ENCODE measurements at places on chromosomes 16 and 17. TPM values are rescaled to one million over a fixed set of nuclear protein-coding genes. Genes with fewer than 3 reads are reported as not detected.

Gene CFAP119
- 1.8 TPM for total RNA-seq

DNA sequence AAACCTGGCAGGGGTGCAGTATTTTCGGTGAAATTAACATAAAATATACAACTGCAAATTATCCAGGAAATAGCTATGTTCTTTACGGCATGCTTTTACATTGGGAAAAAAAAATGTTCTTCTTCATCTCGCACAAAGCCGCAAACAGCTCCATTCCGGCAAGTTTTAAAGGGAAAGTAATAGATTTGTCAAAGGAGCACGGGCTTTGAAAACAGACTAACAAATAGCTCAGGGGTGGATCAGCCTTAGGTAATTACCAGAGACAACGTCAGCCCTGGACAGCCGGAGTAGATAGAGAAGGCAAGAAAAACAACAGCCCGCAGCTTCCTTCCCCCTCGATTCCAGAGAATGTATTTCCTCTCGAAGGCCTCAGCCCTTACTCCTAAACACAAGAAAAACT is 222.5 kb downstream of the C16orf78 start:
- no peak overlapping the region for H3K4me3 ChIP-seq
- H3K4me1 ChIP-seq, result peaks cover 52% of the 10 kb centered on the region
- H3K27ac ChIP-seq, result peak overlapping the region; percentile 80
- no peaks in the 10 kb centered on the region for H3K27me3 ChIP-seq
- peak; percentile 78 for DNase-seq
- H3K36me3 ChIP-seq, result no peaks in the 10 kb centered on the region

DNA sequence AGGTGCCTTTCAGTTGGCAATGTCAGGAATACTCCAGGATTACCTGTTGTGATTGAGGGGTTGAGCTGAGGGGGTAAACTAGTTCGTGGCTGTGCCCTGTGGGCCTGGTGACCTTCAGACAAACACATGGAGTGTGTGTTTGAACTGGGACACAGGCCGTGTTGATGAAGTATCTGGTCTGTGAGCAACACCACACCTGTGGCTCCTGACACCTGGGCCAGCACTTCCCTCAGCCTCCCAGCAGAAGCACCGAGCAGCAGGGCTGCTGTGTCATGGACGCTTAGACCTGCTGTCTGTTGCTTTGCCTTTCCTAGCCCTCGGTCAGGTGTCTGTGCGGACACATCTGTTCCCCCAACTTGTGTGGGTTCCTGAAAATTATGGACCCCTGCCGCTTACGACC is 82.9 kb downstream of the KSR1 start:
- peaks cover 30% of the 10 kb centered on the region for H3K4me1 ChIP-seq
- H3K27me3 ChIP-seq, result no peaks in the 10 kb centered on the region
- H3K4me3 ChIP-seq, result no peak overlapping the region
- no peak overlapping the region for H3K27ac ChIP-seq

Gene OSGIN1
- 0.18 TPM for total RNA-seq

Gene NLRC5
- total RNA-seq, result 3.2 TPM

DNA sequence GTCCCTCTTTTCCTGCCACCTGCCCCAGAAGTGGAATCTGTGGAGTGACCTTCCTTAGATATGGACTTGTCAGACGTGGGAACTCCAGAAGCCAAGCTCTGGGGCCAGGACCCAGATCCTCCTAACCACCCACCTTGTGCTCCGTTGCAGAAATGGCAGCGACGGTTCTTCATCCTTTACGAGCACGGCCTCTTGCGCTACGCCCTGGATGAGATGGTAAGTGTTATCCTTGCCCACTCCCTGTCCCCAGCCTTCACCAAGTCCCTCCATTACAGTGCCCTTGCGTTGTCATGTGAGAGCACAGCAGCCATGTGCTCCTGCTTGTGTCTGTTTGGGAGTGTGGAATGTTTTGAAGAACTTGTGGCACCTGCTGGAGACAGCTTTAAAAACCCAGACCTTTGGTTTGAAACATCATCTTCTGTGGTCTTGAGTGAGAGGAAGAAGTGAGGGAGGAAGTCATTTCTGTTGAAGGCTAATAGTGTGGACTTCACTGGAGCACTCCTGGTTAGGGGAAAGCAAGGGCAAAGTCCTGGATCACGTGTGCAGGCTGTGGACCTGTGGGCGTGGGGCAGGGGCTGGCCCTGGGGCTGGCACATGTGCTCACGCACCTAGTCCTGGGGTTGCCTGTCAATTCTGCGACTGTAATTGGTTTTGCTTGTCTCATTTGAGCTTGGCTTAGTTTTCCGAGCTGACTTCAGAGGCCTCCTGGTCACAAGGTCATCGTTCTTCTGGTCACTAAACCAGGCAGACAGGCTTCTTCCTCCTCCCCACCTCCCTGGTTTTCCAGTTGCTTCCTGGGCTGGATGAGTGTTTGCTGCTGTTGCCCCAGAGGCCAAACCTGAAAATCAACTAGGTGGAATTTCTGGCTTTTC is 35.8 kb downstream of the MPRIP start:
- peaks cover 59% of the 10 kb centered on the region for H3K4me1 ChIP-seq
- no peak overlapping the region for H3K4me3 ChIP-seq
- H3K36me3 ChIP-seq, result peaks cover 59% of the 10 kb centered on the region
- H3K27ac ChIP-seq, result no peak overlapping the region
- H3K27me3 ChIP-seq, result no peaks in the 10 kb centered on the region

Gene YBX2
- total RNA-seq, result 0.58 TPM

- peaks cover 5% of the 10 kb centered on the region for H3K36me3 ChIP-seq
- H3K27ac ChIP-seq, result no peak overlapping the region
- no peaks in the 10 kb centered on the region for H3K27me3 ChIP-seq
- no peak overlapping the region for H3K4me3 ChIP-seq
- H3K4me1 ChIP-seq, result no peaks in the 10 kb centered on the region
Measured at GRCh38 chr17:80866050-80866793, 125.4 kb upstream of the CHMP6 start.

GRCh38 chr16:49269201-49269600 is 12.4 kb downstream of the CBLN1 start:
- H3K36me3 ChIP-seq, result no peaks in the 10 kb centered on the region
- H3K4me3 ChIP-seq, result no peak overlapping the region
- peaks cover 21% of the 10 kb centered on the region for H3K27me3 ChIP-seq
- H3K4me1 ChIP-seq, result no peaks in the 10 kb centered on the region
- DNase-seq, result no peak

Gene PSMC3IP
- total RNA-seq, result 5.4 TPM

- no peak for DNase-seq
- H3K27ac ChIP-seq, result no peak overlapping the region
- H3K4me1 ChIP-seq, result no peaks in the 10 kb centered on the region
- H3K27me3 ChIP-seq, result peaks cover 2% of the 10 kb centered on the region
- H3K4me3 ChIP-seq, result no peak overlapping the region
Measured at GRCh38 chr17:69048634-69049033, 12.1 kb downstream of the ABCA9 start.

Gene LHX1
- total RNA-seq, result not detected

Gene BEAN1
- 0.40 TPM for total RNA-seq

Gene RAB37
- total RNA-seq, result 0.53 TPM

- no peaks in the 10 kb centered on the region for H3K36me3 ChIP-seq
- no peak overlapping the region for H3K27ac ChIP-seq
Measured at GRCh38 chr16:88789594-88789993, 4.6 kb upstream of the PIEZO1 start.

DNA sequence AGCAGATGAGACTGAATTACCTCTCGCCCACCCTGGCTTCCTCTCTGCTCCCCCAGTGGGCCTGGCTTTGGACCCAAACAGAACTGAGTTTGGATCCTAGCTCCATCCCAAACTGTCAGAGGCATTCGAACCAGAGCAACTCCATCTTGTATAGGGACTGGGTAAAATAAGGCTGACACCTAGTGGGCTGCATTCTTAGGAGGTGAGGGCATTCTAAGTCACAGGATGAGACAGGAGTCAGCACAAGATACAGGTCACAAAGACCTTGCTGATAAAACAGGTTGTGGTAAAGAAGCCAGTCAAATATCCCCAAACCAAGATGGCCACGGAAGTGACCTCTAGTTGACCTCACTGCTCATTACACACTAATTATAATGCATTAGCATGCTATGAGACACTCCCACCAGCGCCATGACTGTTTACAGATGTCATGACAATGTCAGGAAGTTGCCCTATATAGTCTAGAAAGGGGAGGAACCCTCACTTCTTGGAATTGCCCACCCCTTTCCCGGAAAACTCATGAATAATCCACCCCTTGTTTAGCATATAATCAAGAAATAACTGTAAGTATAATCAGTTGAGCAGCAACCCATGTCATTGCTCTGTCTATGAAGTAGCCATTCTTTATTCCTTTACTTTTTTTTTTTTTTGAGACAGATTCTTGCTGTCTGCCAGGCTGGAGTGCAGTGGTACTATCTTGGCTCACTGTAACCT is 44.4 kb downstream of the LYRM1 start:
- DNase-seq, result peak; percentile 12
- no peak overlapping the region for H3K4me3 ChIP-seq
- H3K4me1 ChIP-seq, result no peaks in the 10 kb centered on the region
- no peaks in the 10 kb centered on the region for H3K36me3 ChIP-seq
- no peak overlapping the region for H3K27ac ChIP-seq
- no peaks in the 10 kb centered on the region for H3K27me3 ChIP-seq

DNA sequence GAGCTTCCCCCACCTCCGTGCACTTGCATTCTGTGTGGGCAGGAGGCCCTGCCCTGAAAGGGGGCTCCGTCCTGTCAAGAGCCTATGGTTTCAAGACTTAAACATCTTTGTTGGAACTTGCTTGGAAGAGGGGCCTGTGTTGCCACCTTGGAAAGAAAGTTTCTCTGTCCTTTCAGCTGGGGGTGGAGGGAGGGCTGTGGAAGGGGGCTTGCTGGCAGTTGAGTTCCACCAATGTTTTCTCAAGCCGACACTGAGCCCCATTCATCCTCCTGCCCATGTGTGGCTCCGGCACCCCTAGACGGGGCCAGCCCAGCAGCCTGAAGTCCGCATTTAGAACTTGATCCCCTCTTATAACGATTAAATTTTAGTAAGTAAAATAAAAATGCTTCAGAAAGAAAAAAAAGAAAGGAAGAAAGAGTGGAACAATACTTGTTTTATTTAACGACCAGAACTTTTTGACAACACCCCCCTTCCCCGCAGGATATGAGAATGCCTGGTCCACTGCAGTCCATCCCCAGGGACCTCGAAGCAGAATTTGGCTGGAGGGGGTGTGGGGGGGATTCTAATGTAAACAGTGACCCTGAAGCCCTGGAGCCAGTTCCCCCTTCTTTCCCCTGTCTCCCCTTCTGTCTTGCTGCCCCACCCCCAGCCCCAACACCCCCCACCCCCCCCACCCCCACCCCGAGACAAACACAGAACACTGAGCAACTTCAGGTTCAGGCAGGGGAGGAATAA is 26.9 kb upstream of the CLEC18A start:
- H3K4me3 ChIP-seq, result no peak overlapping the region
- DNase-seq, result no peak
- H3K27ac ChIP-seq, result peak overlapping the region; percentile 87
- H3K4me1 ChIP-seq, result peaks cover 35% of the 10 kb centered on the region
- H3K36me3 ChIP-seq, result peaks cover 2% of the 10 kb centered on the region
- H3K27me3 ChIP-seq, result no peaks in the 10 kb centered on the region

DNA sequence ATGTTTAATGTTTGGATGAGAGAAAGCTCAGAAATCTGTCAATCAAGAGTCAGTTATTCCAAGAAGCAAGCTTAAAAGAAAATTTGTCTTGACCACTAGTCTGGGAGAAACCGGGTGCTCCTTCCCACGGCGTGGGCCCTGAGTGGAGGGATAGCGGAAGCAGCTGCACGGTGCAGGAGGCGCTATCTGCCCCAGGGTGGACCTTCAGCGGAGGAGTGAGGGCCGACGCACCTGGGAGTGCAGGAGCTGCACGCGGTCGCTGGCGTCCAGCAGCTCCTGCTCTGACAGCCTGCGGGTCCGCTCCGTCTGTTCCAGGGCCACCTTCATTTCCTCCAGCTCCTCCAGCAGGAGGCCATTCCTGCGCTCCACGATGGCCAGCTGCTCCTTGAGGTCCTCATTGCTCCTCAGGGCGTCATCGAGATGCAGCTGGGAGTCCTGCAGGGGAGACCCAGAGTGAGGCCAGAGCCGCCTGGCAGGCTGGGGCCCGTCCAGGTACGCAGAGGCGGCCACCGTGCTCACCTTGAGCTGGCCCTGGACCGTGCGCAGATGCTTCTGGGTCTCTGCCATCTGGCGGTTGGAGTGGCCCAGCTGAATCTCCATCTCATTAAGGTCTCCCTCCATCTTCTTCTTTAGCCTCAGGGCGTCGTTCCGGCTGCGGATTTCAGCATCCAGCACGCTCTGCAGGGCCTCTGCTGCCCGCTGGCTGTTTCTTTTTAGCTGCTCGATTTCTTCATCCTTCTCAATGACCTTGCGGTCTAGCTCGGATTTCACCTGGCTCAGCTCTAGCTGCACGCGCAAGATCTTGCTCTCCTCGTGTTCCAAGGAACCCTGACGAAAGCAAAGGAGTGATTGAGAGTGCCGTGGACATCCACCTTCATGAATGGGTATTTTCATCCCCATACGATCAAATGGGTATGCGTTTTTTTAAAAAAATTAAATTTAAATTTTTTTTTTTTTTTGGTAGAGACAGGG is 63.5 kb downstream of the MYH13 start:
- H3K36me3 ChIP-seq, result no peaks in the 10 kb centered on the region
- no peaks in the 10 kb centered on the region for H3K27me3 ChIP-seq
- no peak overlapping the region for H3K27ac ChIP-seq
- DNase-seq, result no peak

Gene DHRS7C
- total RNA-seq, result 143 TPM

- no peak overlapping the region for H3K4me3 ChIP-seq
- no peak overlapping the region for H3K27ac ChIP-seq
- DNase-seq, result peak; percentile 52
- no peaks in the 10 kb centered on the region for H3K4me1 ChIP-seq
- H3K36me3 ChIP-seq, result no peaks in the 10 kb centered on the region
Measured at GRCh38 chr16:31243734-31244670, 15.8 kb upstream of the ITGAM start.

Gene BCO1
- total RNA-seq, result not detected

DNA sequence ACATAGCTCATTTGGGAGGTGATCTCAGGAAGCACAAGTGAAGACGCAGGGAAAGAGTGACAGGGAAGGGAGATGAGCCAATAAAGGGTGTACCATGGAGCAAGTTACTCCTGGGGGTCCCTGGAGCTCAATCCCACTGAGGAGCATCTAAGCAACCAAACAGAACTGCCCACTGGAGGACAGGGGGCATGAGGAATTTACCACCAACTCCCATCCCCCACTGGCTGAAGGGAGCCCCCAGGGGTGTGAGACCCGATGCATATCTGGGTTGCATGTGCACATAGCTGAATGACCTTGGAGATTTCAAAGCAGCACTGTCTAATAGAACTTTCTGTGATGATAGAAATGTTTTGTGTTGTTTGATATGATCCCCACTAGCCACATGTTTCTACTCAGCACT is 29.6 kb downstream of the C16orf82 start:
- H3K27me3 ChIP-seq, result no peaks in the 10 kb centered on the region
- H3K27ac ChIP-seq, result no peak overlapping the region
- H3K4me3 ChIP-seq, result no peak overlapping the region
- no peaks in the 10 kb centered on the region for H3K4me1 ChIP-seq
- no peaks in the 10 kb centered on the region for H3K36me3 ChIP-seq
